ENCODE measurements at places on chromosomes 12 and 14.
A peak's percentile ranks its signal among the peaks of the same experiment; 100 is the strongest.

GRCh38 chr14:55913324-55914025 is 204.7 kb upstream of the PELI2 start:
- DNase-seq = no peak

DNA sequence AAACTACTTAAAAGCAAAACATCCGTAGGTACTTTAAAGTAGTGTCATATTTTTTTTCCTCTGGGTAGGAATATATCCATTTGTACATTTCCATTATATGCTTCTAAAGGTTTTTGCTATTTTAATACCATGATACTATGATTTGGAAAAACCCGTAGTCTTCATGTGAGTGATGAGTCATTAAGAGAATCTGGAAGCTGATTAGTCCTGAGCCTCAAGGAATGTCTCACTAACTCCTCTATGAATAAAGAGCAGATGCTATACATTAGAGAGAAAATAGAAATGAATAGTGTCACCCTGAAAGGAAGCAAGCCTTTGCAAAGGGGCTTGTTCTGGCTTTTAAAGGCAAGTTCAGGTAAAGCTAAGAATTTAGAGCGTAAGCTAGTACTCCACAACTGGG is 432.1 kb downstream of the CCDC91 start:
- no peak for DNase-seq

- DNase-seq = no peak
These were observed 95.7 kb downstream of the RFLNA start for GRCh38 chr12:124390442-124391097.

- DNase-seq = no peak
These were observed 114.2 kb upstream of the ARHGAP5 start for GRCh38 chr14:31962920-31963319.

DNA sequence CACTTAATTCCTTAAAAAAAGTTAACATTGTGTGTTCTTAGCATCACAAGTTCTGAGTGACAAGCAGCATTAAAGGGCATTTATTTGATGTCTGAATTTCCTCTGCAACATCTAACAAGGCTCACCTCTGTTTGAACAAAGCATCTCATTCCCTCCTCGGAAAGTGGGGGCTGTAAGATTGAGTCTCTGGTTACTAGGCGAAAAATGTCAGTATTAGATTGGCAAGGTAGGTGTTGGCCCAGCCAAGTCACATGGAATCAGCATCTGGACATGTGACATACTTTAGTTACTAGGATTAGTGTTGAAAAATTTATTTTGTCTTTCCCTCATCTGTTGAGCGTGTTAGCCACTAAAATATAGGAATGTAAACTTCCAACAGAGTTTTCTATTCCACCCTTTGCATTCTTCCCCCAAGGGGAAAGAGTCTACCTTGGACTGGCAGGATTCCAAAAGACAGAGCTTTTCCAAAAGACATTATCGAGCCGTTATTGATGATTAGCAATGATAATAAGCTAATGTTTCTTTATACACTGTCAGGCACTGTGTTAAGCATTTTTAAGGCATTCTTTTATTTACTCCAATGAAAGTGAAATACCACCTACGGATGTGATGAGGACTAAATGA is 194.9 kb upstream of the BTG1 start:
- DNase-seq = no peak

- no peak for DNase-seq
These were observed 142.8 kb upstream of the AMIGO2 start for GRCh38 chr12:47222520-47223030.

GRCh38 chr12:76375939-76376338 is 27.7 kb upstream of the BBS10 start:
- DNase-seq = no peak

DNA sequence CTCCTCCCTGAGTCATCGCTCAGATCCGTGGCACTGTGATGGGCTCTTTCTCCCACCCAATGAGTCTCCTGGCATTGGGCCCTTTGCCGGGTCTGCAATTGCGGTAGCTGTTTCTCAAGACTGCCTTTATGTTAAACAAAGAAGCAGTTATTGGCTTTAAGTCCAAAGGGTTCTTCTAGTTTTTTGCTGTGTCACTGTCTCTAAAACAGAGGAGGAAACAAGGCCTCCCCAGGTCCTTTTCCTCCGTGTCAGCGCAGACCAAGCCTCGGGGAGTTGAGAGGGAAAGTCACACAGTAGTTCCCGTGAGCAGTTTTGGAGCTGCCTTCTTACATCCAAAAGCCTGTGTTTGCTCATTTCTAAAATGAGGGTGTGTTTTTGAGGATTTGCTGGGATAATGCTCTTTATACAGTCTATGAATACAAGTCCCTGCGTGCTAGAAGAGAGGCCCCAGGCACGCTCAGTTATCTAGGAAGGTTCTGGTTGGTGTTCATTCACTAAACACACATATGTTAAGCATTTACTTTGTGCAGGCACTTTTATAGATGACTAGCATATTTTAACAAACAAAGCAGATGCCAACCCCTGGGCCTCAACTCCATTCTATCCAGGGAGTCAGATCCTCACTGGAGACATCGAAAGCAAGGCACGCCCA is 126.0 kb upstream of the PZP start:
- no peak for DNase-seq

DNA sequence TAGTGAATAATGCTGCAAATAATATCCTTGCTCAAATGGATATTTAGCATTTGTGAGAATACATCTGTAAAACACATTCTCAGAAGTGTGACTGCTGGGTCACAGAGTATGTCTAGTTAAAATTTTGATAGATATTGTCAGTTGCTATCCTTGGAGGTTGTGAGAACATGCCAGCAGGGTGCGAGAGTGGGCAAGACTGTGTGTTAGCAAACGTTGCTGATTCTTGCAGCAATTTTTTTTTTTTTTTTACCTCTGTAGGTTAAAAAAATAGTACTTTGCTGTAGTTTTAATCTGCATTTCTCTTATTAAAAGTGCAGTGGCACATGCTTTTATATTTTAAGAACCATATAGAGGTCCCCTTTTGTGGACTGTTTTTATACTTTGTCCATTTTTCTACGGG is 4.5 kb upstream of the NYNRIN start:
- no peak for DNase-seq

DNA sequence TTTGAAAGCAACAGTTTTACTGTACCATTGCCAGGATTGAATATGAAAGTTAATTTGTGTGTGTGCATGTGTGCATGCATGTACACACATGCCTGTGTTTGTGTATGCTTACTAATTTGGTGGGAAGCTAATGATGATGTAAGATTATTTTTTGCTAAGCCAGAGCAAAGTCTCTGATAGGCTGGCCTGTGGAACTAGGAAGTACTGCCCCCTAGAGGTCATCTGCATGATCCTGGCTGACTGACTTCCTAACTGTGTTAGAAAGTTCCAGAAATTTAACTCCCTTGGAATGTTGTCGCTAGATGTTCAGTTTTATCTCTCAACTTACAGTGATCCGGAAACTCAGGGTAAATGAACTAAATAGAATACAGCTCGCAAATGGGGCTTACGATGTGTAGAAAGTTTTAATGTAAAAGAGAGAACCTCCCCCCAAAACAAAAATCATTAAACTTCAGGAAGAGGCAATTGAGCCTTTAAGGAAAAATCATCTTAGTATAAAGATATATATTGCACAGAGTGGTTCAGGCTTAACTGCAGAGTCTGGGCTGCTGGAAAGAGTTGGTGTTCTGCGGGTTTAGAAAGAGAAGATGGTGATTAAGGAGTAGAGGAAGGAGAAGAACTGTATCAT is 34.3 kb upstream of the SLC38A1 start:
- DNase-seq = peak; percentile 15

GRCh38 chr12:73547421-73547820 is 990.2 kb upstream of the ATXN7L3B start:
- DNase-seq = no peak

DNA sequence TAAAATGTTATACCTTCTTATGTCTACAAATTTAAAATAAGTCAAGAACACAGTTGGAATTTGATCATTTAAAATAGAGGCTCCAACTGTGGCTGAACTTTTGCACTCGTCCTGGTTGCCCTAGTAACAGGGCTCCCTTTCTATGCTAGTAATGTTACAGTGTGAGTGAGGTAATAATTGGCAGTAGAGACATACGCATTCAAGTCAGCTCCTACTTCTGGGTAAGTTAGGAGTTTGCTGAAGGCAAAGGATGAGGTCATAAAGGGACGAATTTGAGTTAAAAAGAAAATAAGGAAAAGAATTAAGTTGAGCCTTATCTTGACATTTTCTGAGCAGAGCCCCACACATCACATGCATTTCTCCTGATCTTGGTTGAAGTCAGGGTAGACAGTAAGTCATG is 129.1 kb downstream of the TMEM117 start:
- DNase-seq = no peak

GRCh38 chr12:116361414-116362223 is 84.1 kb upstream of the MED13L start:
- no peak for DNase-seq

DNA sequence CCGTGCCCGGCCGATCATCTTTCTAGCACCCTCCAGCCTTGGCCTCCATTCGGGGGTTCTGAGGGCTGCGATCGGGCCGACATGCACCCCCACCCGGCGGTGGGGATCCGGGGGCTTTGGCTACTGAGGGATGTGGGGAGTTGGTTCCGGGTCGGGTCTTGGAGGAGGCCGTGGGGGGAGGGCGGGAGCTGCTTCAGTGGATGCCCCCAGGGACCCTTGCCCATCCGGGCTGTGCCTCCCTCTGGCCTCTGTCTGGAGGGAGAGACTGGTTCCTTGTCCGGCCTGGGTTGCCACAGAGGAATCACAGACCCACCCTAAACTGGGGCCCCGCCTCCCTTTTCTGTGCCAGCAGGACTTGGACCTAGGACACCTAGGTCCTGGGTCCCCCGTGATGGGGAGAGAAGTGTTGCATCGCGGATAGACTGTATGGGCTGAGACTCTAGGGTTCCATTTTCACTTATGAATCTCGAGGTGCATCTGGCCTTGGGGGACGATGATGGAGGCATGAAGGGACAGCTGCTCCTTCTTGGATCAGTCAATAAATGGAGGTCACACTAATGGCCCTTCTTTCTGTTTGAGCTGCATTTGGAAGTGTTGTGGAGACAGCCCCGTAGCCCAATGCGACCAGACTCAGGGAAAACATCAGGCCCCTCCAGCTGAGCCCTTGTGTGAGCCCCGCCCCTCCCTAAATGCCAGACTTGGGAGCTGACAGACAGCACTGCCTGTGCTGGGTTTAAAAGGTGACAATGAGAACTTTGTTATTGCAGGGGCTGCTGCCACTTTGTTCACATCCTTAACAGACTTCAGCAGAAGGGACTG is 577 bp downstream of the DTX3 start:
- no peak for DNase-seq

DNA sequence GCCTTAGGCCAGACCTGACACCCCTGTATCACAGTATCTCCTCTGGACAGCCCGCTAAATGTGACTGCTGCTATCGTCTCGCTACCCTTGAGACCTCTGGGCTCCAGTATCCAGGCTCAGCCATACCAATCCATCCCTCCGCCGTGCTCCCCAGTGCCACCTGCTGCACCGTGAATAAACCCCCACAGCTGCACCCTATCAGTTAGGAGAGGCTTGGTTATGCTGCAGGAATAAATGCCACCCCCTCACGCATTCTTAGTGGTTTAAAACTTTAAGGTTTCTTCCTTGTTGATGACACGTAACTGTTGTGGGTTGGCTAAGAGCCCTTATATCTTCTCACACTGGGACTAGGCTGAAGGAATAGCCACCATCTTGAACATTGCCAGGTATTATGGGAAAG is 12.1 kb downstream of the CCDC63 start:
- DNase-seq = no peak

DNA sequence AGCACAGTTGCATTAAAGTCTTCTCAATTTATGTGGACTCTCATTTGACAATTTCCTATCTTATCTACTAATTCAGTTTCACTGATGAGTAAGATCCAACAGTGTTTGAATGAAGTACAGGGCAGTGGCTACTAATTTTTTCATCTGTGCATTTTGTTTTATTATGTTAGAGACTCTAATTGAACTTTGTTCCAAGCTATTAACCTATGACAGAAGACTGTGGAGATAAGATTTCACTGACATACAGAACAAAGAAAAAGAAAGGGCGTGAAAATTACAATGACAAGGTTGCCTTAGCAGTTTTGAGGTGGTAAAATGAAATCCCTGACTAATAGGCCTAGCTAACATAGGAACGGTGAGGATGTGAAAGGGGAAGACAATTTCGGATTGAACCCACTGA is 153.2 kb upstream of the SOX5 start:
- no peak for DNase-seq

DNA sequence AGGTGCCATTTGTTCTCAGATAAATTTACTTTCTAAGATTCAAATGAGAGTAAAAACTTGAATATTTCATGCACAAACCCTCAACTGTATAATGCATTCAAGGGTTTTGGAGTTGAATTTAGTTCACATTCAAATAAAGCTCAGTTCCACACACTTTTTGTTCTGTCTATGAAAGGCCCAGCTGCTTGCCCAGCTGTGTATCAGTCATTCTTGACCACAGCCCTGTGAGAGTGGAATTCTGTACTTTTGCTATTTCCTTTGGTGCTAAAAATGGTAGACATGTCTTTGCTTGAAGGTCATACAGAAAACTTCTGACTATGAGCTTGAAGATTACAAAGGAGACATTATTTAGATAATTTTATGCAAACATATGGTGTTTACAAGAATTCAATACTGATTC is 110.4 kb downstream of the KCNC2 start:
- no peak for DNase-seq

- no peak for DNase-seq
These were observed 17.8 kb upstream of the KCNA1 start for GRCh38 chr12:4891866-4892265.

DNA sequence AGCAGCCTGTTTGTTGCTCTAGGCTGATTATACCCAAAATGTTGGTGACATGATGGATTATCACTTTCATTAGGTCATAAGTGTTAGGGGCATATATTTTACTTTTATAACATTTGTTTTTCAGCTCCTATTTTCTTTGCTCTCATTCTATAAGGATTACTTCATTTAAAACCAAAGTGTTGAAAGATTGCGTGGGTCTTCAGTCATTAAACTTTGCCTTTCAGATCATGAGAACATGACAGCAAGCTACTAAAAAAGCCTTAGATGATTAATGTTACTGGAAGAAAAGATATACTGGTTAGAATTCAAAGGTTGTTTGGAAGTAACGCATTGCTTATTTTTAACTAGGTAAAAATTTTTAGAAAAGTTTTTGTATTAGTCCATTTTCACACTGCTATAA is 156.8 kb downstream of the ERC1 start:
- no peak for DNase-seq

- no peak for DNase-seq
These were observed 69.7 kb downstream of the TSPAN11 start for GRCh38 chr12:30996255-30996654.

DNA sequence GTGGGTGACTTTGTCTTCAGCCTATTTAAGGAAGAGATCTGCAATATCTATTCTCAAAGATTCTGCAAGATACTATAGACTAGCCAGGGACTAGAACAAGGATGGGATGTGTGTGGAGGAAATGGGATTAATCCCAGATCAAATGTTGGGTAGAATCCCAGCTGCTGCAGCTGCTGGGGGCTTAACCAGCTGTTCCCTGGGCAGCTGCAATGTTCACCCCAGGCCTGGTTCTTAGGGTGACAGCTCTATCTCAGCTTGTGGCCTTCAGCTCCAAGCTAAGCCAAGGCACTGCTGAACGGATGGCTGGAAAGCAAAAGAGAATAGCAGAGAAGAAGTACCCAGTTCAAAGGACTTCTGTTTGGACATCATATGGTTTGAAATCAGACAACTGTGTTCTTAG is 10.0 kb upstream of the RHEBL1 start:
- no peak for DNase-seq

GRCh38 chr14:90678846-90679362 is 137.3 kb downstream of the TTC7B start:
- DNase-seq = no peak

GRCh38 chr14:103887170-103887501 is 39.8 kb upstream of the PPP1R13B start:
- no peak for DNase-seq

Data from stimulated activated CD4-positive, alpha-beta T cell treated with anti-CD3 and anti-CD28 coated beads, TNF-alpha, amount 100 ng/mL, for 1 hour (primary cell).